A549 (cell line): ENCODE measurements at places on chromosomes 3 and 15. TPM values are rescaled to one million over a fixed set of nuclear protein-coding genes. Genes with fewer than 3 reads are reported as not detected.

Gene NCKIPSD
- 10.8 to 13.2 TPM (median 10.9 TPM) in 3 replicates for polyA plus RNA-seq

Gene CCR1
- not detected in 3 replicates for polyA plus RNA-seq

GRCh38 chr3:133963657-133964396 is 65.9 kb downstream of the SLCO2A1 start:
- DNase-seq: no peak

Gene TRAT1
- not detected in 3 replicates for polyA plus RNA-seq

- DNase-seq: no peak
Observed at GRCh38 chr3:79461129-79461792, 306.5 kb downstream of the ROBO1 start.

Gene SOX14
- not detected in 3 replicates for polyA plus RNA-seq
